ENCODE measurements at places on chromosomes 3 and 15.

GRCh38 chr3:146386936-146387335 lies 82.4 kb downstream of the PLSCR2 start:
- no peak for DNase-seq

GRCh38 chr3:155876503-155876902 lies 6.1 kb downstream of the GMPS start:
- DNase-seq, result no peak

GRCh38 chr15:29103824-29104565 lies 165.6 kb downstream of the NSMCE3 start:
- no peak for DNase-seq

DNA sequence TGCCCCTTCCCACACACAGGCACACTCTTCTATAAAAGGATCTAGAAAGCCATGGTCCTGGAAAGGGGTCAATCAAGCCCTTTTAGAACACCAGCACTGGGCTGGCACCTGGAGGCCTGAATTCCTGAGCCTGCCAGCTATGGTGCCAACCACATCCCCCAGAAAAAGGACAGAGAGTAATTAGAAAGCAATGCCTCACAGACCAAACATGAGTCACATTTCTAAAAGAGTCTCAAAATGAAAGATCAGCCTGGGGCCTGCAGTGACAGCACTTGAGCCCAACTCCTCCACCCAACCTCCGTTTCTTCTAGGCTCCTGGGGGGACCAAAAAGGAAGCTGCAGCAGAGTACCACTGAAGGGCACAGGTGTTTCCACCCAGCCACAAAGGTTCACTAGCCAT lies 14.1 kb downstream of the MYLK start:
- DNase-seq, result peak; percentile 52

DNA sequence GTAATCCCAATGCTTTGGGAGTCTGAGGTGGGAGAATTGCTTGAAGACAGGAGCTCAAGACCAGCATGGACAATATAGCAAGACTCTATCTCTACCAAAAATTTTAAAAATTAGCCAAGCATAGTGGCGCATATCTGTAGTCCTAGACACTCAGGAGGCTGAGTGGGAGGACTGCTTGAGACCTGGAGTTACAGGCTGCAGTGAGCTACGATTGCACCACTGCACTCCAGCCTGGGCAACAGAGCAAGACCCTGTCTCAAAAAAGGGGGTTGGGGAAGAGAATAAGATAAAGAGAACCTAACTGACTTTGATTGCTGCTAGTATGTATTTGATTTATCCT lies 755 bp downstream of the CD200R1 start:
- no peak for DNase-seq

DNA sequence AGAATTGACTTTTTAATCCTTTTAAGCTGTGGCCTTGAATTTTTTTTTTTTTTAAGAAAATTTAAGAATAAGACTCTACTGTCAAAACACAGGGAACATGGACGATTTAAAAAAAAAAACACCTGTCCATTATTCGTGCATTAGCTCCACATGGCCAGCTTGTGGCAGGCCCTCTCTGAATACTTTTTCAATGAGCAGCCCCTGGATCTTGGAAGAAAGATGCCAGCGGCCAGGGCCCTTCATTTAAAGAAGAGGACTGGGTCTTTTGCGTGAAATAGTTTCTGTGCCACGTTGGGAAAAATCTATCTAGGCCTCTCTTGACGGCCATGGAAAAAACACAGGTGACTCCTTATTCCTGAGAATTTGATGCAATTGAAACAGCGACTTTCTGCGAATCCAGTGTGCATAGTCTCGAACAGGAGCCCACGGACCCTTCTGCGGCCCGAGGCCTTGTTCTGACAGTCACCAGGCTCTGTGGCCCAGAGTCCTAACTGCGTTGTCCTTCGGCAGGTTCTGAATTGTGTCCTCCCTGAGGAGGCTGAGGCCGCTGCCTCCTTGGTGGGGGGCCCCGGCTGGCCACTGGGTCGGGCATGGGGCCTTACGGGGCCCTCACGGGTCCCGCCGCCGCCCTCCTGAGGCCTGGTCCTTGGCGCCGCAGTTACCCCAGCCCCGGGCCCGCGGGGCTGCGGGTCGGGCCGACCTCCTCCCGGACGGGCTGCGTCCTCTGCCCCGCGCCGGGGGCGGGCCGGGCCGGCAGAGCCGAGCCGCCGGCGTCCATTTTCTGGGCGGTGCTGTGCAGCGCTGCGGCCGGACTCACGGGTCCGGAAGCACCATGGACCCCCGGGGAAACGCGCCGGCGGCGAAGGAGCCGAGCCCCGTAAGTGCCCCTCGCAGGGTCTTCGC lies 33.5 kb downstream of the ZBTB38 start:
- DNase-seq, result no peak

DNA sequence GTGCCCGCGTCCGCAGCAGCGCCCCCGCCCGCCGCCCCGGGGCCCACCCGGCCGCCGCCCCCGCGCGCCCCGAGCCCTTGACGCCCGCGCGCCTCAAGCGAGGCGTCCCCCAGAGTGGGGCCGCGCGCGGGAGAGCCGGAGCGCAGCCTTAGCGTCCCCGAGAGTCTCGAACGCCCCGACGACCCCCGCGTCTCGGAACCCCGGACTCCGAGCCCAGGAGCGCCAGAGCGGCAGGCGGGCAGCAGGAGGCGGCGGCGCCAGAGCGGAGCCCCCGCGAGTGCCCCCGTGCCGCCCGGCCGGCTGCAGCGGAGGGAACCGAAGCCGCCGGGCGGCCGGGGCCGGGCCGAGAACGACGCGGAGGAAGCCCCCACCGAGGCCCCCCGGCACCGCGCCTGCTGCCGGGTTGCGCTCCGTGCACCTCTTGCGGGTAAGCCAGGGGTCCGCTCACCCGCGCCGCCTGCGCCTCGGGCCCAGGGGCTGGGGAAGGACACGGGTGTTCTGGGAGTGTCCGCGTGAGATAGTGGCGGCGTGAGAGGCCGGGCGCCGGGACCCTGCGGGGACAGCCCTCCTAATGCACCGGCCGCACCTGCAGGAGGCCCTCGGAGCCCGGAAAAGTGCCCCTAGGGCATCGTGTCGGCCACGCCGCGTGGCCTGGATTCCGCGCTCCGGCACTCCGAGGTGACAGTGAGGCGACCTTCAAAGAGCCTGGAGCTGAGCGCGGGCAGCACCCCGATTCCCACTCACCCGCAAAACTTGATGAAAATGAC lies 52.0 kb upstream of the ULK4 start:
- no peak for DNase-seq

- DNase-seq, result no peak
Observed at GRCh38 chr3:98732286-98733052, 30.7 kb upstream of the ST3GAL6 start.

DNA sequence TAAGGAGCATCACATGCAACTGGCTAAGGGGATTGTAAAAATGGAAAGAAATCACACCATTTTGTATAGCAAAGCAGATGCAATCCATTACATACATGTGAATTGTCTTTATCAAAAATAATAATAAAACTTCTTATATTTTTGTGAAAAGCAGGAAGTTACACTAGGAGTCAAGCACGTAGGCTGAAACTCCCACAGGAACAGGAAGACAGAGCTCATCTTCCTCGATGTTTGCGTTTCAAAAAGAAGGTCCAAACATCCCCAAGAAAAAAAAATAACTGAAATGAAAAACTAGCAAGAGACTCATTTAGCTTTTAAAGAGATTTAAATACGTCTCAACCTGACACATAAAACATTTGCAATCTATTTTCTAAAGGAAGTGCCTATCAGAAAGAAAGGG lies 106.6 kb downstream of the TGFBR2 start:
- no peak for DNase-seq

GRCh38 chr3:99686469-99686868 lies 48.1 kb downstream of the COL8A1 start:
- no peak for DNase-seq

DNA sequence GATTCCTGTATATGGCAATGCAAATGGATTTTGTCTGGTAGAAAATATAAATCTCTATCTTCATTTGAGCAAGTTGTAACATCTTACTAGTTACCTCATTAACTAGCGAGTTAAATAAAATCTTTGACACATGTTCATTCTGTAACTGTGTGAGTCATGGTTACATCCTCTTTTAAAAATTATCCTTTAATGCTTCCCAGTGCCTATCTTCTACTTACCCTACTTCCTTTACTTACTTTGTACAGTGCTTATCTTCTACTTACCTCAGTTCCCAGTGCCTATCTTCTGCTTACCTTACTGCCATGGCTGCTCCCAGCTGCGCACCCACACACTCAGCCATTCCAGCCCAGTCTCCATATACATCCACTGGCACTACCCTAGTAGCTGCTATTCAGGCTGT lies 71.9 kb upstream of the GOLGA8B start:
- no peak for DNase-seq

DNA sequence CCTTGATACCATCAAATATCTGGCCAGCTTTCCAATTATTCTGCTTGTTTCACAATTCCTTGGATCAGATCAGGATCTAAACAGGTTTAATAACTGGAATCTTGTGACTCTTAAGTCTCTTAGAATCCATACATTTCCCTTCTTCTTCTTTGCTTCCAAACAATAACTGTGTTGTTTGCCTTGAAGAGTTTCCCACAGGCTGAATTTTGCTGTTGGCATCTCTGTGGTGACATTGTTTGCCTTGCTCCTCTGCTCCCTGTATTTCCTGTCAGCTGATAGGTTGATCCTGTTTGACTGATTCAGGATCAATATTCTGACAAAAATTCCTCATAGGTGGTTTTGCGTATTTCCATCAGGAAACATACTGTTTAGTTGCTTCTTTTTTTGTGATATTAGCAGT lies 248.4 kb upstream of the LMCD1 start:
- DNase-seq, result no peak

GRCh38 chr3:156131241-156131640 lies 10.9 kb downstream of the KCNAB1 start:
- DNase-seq, result no peak

DNA sequence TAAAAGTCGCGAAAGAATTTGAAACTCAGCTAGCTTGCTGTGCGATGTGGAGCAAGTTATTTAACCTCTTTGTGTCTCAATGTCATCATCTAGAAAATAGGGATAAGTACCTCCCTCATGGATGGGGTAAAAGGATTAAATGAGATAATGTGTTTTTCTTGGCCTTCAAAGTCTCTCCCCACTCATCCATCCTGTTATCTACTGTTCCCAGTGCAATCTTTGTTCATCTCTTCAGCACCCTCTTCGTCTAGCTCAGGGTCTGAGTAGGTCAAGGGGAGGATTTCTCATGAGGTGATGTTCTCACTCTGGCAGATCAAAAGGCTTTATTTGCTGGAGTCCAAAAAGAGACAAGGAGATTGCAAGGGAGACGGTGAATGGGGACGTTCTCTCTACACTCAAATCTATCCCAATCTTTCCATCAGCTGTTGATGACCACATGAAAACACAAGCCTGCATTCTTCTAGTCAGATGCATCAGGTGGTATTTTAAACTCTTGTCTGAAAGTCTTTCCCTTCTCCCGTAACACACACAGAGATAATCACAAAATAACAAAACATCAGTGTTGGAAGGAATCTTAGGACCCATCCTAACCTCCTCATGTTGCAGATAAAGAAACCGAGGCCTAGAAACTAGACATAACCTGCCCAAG lies 1.3 kb downstream of the MESD start:
- no peak for DNase-seq

DNA sequence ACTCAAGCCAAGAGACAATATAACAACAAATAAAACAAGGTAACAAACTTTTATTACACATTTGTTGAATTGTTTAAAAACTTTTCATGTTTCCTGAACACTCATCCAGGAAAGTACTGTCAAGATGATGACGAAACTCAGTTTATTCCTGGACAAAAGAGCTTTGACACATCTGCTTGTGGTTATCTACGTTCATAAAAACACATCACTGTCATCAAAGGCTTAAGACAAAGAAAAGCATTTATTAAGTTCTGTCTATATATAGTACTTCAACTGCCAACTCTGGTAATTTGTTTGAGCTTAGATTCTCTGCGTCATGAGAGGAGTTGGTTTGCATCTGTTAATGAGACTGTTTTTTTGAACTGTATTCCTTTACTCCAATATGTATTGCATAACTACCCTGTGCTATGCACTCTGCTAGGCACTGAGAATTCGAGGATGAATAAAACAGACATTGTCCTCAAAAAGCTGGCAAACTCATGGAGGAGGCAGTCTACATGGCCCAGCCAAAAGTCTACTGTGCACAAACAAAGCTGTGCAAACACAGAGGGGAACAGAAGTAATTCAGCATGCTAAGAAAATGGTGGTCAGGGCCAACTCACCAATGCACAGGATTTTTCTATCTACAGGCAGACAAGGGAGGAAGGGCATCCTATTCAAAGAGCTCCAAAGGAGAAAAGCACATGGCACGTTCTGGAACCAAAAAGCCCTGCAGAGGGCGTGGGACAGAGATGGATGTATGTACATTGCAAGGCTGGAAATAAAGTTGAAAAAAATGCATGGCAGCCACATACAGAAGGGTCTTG lies 21.5 kb downstream of the PLD1 start:
- DNase-seq, result no peak

DNA sequence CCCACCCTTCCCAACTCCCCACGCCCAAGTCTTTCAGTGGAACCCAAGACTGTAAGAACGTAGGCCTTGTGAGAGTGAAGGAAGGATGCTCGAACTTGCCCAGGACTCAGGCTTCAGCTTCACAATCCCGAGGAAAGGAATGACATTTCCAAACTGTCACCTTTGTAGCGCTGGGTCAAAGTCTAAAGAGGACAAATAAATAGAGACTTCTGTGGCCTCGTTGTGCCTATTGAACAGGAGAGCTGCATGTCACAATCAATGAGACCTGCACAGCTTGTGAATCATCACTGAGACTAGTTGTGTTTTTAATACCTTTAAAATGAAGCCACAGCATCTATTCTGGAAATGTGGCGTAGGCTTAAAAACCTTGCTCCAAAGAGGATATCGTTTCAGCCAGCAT lies 222.8 kb upstream of the ST8SIA2 start:
- no peak for DNase-seq

GRCh38 chr3:82141592-82141991 lies 380.1 kb upstream of the GBE1 start:
- no peak for DNase-seq

- no peak for DNase-seq
Observed at GRCh38 chr3:102178817-102179216, 256.0 kb upstream of the ZPLD1 start.

DNA sequence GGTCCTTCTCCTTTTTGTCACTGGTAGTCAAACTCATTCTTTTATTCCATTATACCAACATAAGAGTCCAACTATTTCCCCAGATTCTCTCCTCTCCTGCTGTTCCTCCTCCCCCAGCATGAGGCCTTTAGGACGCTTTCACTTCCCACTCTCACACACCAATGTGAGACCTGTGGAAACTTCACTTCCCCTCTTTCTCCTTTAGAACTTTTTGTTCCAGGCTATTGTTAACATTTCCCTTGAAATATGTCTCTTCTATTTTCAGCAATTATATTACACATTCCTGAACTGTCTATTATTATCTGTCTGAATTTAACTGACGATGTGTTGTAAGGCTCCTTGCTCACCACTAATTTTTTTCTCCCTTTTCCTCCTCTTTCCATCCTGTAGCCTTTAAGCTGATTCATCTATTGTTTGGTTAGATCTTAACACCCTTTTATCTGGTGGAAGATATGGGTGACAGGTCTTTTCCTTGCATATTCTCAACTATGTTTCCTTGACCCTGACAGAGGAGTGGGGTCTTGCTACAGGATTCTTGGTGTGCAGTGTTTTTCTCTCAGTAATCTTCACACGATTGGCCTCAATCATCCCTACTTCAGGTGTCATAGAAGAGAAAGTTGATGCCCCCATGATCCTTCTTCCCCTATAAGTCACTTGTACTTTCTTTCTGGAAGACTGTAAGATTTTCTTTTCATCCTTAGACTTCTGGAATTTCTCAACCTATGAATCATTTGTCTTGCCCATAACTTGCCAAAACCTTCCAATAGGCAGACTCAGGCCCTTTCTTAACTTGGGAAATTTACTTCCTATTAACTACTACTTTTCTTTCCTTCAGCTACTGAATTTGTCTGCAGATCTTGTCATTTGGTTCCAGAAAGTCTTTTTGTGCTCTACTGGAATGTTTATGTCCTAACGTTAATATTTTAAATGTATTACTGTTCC lies 5.9 kb downstream of the CYP19A1 start:
- no peak for DNase-seq
